ENCODE measurements at places on chromosomes 16 and 17.

DNA sequence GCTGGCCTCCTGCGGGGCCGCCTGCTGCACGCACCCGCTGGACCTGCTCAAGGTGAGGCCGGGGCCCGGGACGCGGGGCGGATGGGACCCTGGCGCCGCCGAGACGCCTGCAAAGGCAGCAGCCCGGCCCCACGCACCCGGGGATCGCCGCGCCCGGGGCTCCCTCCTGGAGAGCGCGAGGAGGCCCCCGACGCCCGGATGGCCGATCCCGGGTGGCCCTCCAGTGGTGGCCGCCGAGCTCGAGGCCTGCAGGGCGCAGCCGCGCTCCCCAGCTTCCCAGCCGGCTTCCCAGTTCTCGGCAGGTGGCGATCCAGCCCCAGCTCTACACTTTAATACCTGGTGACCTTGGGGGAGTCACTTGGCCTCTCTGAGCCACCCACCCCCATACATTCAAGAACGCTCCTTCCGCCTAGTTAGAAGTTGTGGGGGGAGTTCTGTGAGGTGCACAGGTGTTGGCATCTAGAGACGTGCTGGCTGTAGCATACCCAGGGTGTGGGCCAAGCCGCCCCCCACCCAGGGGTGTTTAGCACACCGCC is 452 bp downstream of the SLC25A10 start:
- DNase-seq = no peak

DNA sequence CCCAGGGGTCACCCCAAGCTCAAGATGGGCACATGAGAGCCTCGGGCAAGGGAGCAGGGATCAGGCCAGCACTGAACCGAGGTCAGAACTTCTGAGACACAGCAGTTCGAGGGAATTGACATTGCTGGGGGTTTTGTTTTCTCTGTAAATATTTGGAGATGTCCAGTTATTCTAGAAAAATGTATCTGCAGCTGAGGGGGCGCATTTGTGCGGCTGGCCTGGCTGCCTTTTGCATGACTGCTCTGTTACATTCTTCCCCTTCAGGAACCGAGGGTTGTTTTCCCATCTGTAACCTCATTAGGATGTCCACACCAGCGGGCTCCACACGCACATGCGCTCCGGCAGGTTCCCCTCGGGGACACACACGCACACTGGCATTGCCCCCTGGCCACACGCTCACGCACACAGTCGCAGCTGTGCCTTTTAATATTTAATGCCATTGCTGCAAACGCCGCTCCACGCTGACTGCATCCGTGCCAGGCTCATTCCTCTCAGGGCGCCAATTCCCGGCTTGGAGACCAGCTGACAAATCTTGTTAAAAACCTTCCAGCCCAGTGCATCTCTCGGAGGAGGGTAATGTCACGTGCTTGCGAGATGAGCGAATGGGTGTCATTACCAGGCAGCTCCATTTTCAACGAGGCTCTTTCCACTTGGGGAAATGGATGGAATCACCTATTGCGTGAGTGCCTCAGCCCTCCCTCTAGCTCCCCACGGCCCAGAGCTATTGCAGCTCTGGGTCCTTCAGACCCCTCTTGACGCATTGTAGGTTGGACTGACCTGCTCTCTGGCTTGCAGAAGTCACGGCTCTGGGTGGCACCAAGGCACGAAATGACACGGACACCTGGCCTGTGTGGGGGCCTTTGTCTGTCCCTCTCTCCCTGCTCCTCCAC is 13.1 kb downstream of the CCR7 start:
- peak; percentile 96 for DNase-seq

DNA sequence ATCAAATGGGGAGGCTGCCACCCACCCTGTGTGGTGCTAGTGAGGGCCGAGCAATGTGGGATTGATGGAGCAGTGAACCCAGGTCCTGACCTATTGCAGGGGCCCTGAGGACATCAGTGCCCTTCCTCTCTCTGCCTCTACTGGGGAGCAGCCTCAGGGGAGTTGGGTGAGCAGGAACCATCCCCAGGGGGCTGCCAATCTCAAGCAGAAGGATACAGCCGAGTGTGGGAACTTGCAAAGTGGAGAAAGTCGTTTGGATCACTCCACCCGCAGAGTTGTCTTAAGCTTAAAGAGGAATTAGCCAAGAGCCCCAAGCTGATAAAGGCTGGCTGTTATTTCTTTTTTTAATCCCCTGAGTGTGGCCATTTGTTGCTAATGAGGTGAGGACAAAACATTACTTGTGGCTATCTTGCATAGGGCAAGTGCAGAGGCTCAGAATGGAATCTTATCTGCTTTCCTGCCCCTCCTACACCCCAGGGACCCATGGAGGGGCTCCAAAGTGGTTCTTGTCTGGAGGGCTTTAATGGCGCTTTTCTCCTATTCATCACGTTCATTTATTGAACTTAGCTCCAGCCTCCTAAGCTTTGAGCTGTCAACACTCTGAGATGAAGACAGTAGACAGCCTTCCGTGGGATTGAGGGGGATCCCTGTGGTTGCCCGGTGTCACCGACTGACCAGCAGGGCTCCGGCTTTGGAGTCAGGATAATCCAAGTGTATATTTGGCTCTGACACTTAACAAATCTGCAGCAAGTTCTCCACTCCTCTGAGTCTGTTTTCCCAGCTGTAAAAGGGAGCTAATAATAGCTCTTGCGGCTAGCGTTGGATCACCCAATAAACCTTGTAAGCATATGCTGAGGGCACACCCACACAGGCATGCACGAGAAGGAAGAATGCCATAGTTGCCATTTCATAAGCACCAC is 45.1 kb downstream of the MYH11 start:
- DNase-seq = peak; percentile 94

DNA sequence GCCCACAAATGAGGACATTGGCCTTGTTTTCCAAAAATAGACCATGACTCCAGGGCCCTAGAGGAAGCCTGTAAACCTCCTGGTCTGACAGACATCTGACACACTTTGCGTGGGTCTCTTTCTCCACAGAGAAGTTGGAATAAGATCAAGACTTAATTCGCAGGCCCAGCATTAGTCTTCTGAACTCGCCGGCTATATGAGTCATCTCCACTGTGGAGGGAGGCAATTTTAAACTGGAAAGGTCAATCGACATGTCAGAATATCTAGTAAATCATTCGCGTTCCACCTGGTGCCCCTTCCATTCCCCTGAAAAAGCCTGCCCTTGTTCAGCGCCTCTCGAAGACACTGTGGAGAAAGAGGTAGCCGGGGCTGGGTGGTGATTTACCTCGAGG is 140.1 kb downstream of the CLEC16A start:
- DNase-seq = peak; percentile 86

DNA sequence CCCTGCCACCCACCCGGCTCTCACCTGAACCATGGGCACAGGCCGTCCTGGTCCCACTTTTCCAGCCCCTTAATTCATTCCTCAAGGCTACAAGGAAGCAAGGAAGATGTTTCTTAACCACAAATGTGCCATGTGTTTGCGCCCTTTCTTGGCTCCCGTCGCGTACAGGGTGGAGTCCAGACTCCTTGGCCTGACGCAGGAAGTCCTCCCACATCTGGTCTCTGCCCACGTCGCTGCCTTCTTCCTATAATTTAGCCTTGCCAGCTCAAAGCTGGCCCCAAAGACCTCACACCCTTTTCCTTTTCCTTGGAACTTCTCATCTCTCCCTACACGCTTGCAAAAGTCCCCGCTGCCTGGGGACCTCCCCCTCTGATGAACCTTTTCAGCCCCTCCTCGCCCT is 38.8 kb upstream of the BHLHA9 start:
- DNase-seq = no peak

DNA sequence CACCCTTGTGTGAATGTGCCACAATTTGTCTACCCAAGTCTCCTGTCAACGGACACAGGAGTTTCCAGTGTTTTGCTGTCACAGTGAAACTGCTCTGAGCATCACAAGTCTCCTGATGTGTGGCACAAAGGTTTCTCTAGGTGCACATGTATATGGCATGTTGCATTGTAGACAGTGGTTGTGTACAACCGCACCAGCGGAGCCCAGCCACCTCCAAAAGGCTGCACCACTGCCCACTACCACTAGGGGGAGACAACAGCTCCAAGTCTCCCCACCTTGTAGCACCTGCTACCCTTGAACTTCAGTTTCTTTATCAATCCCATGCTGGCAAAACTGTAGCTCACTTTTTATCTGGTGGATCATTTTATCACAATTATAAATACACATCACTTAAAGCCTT is 95.5 kb upstream of the ZNF469 start:
- no peak for DNase-seq

Measured in amniotic epithelial cell (primary cell).